NCI-H2029 (cell line): ENCODE measurements at places on chromosomes 13 and 19.

DNA sequence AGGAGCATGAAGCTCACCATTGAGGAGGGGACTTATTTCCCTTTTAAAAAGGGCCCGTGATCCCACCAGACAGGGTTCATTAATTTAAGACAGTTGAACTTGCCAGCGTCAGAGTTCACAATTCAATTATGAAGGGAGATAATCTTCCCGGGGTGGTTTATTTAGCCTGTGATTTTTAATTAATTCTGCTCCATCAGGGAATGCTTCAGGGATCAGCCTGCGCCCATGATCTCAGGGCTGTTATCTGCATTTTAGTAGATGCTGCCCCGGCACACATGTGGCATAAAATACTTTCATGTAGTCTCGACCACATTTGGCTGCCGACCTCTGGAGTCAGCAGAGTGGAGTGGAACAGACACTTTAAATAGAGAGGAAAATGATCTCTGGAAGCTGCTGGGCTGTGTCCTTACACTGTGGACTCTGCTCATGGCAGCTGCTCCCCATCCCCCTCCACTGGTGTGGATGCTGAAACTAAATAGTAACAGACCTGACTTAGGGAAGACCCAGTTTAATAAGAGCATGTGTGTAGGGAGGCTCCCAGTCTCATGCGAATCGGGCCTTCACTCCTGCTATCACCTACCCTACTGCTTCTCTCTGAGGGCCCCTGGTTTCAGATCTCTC is 256.9 kb downstream of the TEX29 start:
- no peak for DNase-seq

- peak; percentile 40 for DNase-seq
These were observed 435 bp upstream of the ZNF382 start for GRCh38 chr19:36604656-36605100.

DNA sequence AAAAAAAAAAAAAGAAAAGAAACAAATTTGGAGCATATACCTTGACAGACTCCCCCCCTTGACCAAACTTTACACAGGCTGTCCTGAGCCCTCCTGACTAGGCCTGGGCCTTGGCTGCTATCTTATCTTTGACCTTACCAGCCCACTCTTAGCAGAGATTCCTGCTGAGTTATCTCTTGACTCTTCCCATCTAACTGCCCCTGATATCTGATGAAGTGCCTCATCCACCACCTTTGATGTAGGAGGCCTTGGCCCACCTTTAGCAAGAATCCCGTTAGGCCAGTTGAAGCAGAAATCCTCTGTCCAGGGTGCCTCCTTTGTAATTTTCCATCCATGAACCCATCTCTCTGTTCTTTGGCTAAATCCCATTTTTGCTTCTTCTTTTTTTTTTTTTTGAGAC is 43.6 kb downstream of the NLRP12 start:
- DNase-seq: no peak

GRCh38 chr19:40599902-40600569 is 1.1 kb upstream of the LTBP4 start:
- no peak for DNase-seq

DNA sequence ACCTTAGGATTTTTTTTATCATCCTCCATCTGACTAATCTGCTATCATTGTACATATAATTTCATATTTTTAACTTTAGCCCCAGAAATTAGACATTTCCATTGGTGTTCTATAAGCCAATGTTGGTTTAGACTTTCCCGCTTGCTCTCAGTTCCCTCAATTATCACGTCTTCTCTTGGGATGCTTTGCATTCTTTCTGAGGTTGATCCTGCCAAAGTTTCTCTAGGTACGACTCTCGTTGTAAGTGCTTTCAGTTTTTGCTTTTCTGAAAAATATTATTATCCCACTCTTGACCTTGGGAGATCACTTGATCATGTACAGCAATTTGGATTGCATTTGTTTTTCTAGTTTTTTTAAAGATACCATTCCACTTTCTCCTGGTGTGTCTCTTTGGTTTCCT is 270.2 kb downstream of the IRS2 start:
- no peak for DNase-seq

- DNase-seq: no peak
These were observed 28.4 kb downstream of the DIAPH3 start for GRCh38 chr13:60135344-60135743.

DNA sequence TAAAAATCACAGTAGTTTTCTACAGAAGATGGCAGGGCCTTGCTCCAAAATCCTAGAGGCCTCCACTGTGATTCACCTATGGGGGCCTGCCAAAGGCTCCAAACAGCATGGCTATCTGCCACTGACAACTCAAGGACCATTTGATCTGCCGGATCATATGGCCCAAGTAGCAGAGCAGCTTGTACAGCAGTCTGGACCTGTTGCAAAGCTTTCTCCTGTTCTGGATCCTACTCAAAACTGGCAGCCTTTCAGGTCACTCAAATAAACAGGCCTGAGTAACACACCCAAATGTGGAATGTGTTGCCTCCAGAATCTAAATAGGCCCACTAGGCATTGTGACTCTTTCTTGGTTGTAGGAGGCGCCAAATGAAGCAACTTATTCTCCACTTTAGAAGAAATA is 1049.3 kb downstream of the PCDH9 start:
- DNase-seq: no peak

DNA sequence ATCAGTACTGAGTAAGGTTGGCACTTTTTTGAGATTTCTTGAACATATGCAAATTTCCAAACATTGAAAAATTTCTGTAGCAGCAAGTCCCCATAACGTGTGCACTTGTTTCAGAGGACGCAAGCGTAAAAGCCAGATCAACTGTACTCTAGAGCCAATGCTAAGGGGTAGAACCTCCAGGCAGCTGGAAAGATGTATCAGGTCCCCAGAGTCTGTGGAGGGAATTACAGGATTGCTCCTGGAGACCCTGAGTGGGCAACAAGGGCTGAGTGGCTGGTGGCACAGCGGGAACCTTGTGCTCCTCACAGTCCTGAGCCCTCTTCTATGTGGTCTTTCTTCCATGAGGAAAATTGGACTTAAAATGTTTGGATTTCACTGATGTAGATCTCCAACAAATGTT is 53.9 kb upstream of the AMER2 start:
- DNase-seq: no peak

DNA sequence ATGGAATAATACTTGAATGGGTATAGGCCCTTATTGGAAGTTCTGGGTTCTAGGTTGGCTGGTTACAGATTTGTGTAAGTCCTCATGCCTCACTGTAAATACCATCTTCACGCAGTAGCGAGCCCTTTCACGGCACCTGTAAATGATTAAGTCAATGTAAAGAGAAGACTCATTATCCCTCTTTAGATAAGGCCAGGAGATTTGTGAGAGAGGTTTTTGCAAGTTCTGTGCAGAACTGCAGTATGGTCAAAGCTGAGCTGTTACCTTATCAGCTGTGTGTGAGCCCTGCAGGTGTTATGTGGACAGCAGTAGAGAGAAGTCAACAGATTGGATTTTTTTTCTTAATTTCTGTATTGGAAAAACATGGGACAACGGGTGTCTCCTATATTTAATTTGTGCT is 141.6 kb downstream of the SHISA2 start:
- DNase-seq: no peak

- DNase-seq: no peak
These were observed 2.7 kb downstream of the CD22 start for GRCh38 chr19:35331551-35332214.

DNA sequence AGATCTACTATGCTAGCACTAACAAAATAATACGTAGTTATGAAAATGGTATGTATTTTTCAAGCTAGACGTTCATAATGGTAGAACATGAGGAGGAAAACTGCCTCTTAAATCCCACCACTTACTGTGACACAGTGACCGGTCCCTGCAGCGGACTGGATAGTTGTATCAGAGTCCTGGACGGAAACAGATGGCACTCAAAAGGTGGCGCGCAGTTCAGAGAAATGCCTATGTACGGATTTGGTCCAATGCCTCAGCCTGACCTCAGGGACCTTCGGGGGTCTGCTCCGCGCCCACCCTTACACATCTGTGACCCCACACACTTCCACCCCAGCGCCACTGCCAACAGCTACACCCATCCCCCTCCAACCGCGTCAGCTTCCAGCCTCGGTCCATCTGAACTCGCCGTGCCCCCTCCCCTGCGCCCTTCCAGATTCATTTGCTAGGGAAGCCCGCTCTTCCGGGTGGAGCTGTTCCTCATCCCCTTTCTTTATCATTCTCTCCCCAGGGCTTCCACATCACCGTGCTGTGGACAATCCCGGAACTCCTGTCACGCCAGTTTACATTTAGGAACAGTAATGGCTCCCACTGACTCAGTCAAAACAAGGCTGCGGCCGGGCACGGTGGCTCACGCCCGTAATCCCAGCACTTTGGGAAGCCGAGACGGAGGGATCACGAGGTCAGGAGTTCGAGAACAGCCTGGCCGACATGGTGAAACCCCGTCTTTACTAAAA is 792 bp upstream of the LENG8 start:
- peak; percentile 41 for DNase-seq

DNA sequence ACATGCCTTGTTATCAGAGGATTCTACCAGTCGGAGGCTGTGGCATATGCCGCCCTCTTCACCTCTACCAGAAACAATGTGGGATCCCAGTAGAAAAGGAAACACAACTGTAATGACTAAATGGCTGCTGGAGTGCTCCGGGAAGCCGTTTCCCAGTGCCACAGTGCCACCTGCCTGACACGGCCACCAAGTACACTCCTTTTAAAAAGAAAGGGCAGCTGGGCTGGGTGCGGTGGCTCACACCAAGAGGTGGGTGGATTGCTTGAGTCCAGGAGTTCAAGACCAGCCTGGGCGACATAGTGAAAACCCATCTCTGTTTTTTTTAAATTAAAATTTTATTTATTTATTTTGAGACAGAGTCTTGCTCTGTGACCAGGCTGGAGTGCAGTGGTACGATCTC is 67.3 kb downstream of the TRPM4 start:
- DNase-seq: peak; percentile 44

GRCh38 chr19:41774515-41774980 is 19.2 kb downstream of the CEACAM6 start:
- DNase-seq: peak; percentile 95

- no peak for DNase-seq
These were observed 92.6 kb upstream of the FAM216B start for GRCh38 chr13:42688821-42689220.

DNA sequence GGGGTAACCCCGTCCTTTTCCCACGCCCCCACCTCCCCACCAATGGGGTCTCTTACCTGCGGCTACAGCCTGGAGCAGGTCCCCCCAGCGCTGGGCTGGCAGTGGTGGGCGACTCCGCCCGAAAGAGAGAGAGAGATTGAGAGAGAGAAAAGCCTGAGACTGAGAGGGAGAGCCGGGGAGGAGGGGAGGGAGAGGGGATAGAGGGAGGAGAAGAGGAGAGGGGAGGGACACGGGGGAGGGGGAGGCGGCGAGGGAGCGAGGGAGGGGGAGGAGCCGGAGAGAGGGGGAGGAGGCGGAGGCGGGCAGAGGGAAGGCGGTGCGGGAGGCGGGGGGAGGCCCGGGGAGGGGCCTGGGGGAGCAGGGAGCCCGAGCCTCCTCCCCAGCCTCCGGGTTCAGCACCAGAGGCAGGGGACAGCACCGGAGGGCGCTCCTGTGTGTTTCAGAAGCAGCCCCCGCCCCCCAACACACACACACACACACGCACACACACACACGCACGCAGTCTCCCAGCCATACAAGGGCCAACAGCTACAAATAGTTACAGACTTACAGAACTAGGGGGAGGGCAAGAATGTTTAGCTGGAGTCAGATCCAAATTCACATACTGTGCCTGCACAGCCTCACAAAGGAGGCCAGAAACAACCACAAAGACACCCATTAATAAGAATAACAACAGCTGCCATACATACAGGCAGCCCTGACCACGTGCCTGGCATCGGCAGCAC is at the start of gene SLC8A2:
SLC8A2 (minus strand) TSS at position 161 of the 725 bp plus-strand sequence. CDS start 5,490 bp downstream, outside the sequence.
- DNase-seq: peak; percentile 15

- DNase-seq: peak; percentile 66
These were observed 73.5 kb upstream of the C13orf46 start for GRCh38 chr13:114047358-114047881.

GRCh38 chr13:46575818-46576221 is 22.9 kb downstream of the LRCH1 start:
- DNase-seq: no peak

DNA sequence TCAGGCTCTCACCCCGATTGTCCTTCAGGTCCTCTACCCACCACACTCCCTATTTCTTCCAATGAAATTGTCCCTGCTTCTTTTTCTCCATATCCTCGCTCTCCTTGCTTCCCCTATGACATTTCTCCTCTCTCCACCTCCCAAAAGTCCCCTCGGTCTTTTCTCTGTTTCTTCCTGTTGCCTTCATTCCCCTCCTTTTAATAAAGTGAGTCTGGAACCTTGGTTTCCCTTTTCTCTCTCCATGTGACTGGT is 676 bp upstream of the ZNF574 start:
- no peak for DNase-seq

GRCh38 chr13:70816853-70817252 is 708.6 kb upstream of the KLHL1 start:
- DNase-seq: no peak

GRCh38 chr19:18480006-18480691 is 41.7 kb downstream of the ELL start:
- peak; percentile 65 for DNase-seq

GRCh38 chr13:74646091-74646490 is 511.9 kb upstream of the KLF12 start:
- no peak for DNase-seq

DNA sequence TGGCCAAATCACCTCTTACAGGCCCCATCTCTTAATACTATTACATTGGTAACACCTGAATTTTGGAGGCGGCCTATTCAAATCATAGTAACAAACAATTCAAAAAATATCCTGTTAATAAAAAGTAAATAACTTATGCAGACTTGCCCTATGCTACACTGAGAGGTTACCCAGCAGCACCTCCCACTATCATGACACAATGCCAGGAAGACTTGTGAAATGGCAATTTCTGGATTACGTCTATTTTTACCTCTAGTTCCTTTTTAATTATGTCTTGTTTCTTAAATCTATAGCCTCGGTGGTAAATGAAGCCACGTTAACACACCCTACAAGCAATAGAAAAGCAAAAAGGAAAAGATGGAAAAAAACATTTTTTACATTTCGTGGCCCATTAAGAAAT is 6.2 kb upstream of the DZIP1 start:
- DNase-seq: no peak

DNA sequence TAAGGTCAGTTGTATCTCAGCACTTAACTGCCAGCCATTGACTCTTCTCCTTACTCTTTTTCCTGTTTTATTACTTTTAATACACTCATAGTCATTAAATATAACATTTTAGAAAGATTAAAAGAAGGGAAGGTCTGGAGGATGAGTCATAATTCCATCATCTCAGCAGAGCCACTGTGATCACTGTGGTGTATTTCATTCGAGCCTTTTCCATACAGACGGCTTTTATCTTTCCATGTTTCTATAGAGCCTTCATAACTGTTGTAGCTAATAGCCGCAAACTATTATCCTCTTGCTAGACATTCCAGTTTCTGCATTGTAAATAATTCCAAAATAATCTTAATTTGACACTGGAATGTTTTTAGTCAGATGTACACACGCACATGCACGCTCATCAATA is 4.7 kb upstream of the FLT1 start:
- DNase-seq: no peak

GRCh38 chr13:52652980-52653303 is 306 bp downstream of the SUGT1 start:
- no peak for DNase-seq

GRCh38 chr19:3284759-3285646 is 60.5 kb downstream of the CELF5 start:
- DNase-seq: peak; percentile 85
